Effector memory CD4-positive, alpha-beta T cell (primary cell): ENCODE measurements at places on chromosomes 13 and 19.

- no peak overlapping the region for H3K4me3 ChIP-seq
- no peak for DNase-seq
- H3K27me3 ChIP-seq = no peaks in the 10 kb centered on the region
- H3K4me1 ChIP-seq = peaks cover 5% of the 10 kb centered on the region
Observed at GRCh38 chr19:49889038-49889686, 7.5 kb downstream of the IL4I1 start.

DNA sequence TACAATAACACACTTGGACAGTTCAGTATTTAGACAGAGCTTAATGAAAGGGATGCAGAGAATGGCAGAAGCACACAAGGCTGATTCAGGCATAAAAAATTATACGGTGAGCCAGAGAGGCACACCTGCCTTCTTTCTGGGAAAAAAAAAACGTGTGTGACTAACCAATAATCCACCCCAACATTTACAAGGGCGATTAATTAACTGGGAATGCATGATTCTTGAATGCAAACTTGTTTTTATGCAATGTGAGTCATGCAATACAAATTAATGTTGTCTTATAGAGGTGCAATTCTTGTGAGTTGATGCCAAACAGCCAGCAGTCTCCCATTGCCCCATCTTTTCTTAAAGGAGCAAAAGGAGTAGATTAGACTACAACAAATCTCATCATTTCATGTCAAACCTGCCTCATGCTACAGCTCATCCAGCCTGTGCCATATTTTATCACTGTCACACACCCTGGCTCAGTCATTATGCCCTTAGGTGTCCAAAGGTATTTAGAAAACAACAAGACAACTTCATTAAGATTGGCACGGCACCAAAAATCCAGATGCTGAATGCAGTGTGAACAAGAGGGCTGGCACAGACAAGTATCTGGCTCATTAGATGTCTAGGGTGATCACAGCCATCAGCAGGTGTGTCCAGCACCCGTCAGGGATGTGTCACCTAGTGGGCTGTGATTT is 721.1 kb downstream of the EFNB2 start:
- no peaks in the 10 kb centered on the region for H3K27me3 ChIP-seq
- no peaks in the 10 kb centered on the region for H3K4me1 ChIP-seq
- H3K36me3 ChIP-seq = no peaks in the 10 kb centered on the region
- H3K4me3 ChIP-seq = no peak overlapping the region
- H3K27ac ChIP-seq = no peak overlapping the region
- DNase-seq = no peak

GRCh38 chr13:114248011-114248410 is 13.3 kb downstream of the CDC16 start:
- DNase-seq = no peak
- H3K4me1 ChIP-seq = no peaks in the 10 kb centered on the region
- peaks cover 80% of the 10 kb centered on the region for H3K36me3 ChIP-seq
- no peak overlapping the region for H3K4me3 ChIP-seq
- no peak overlapping the region for H3K27ac ChIP-seq
- H3K27me3 ChIP-seq = no peaks in the 10 kb centered on the region

DNA sequence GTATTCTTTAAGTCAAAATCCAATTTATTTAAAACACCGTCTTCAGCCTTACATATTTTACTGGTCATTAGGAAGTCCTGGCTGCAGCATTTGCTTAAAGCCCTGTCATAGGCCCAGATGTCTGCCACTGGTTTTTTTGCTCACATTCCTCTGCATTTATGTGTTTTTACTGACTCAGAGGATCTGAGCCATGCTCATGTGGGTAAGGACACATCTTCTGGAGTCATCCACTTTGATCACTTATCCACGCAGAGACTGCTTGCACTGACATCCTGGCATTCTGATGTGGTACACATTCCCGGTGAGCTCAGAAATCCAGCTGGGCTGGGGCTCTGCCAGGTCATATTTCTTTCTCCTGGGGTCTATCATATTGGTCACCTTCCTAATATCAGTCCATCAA is 531.7 kb upstream of the ARGLU1 start:
- no peak overlapping the region for H3K4me3 ChIP-seq
- DNase-seq = no peak
- no peaks in the 10 kb centered on the region for H3K27me3 ChIP-seq
- no peak overlapping the region for H3K27ac ChIP-seq
- H3K4me1 ChIP-seq = no peaks in the 10 kb centered on the region

- DNase-seq = no peak
- H3K27ac ChIP-seq = peak overlapping the region; percentile 63
- H3K36me3 ChIP-seq = no peaks in the 10 kb centered on the region
- peak overlapping the region; percentile 85 for H3K4me3 ChIP-seq
Observed at GRCh38 chr13:42039457-42039945, 8.9 kb upstream of the DGKH start.

- no peaks in the 10 kb centered on the region for H3K36me3 ChIP-seq
- no peaks in the 10 kb centered on the region for H3K27me3 ChIP-seq
- peak overlapping the region; percentile 84 for H3K27ac ChIP-seq
- peaks cover 44% of the 10 kb centered on the region for H3K4me1 ChIP-seq
Observed at GRCh38 chr19:35207391-35207871, 21.1 kb downstream of the FAM187B start.
